ENCODE measurements at places on chromosomes 16 and 17. TPM values are rescaled to one million over a fixed set of nuclear protein-coding genes. Genes with fewer than 3 reads are reported as not detected.

The SDF2 gene
- 26.4 TPM for total RNA-seq

DNA sequence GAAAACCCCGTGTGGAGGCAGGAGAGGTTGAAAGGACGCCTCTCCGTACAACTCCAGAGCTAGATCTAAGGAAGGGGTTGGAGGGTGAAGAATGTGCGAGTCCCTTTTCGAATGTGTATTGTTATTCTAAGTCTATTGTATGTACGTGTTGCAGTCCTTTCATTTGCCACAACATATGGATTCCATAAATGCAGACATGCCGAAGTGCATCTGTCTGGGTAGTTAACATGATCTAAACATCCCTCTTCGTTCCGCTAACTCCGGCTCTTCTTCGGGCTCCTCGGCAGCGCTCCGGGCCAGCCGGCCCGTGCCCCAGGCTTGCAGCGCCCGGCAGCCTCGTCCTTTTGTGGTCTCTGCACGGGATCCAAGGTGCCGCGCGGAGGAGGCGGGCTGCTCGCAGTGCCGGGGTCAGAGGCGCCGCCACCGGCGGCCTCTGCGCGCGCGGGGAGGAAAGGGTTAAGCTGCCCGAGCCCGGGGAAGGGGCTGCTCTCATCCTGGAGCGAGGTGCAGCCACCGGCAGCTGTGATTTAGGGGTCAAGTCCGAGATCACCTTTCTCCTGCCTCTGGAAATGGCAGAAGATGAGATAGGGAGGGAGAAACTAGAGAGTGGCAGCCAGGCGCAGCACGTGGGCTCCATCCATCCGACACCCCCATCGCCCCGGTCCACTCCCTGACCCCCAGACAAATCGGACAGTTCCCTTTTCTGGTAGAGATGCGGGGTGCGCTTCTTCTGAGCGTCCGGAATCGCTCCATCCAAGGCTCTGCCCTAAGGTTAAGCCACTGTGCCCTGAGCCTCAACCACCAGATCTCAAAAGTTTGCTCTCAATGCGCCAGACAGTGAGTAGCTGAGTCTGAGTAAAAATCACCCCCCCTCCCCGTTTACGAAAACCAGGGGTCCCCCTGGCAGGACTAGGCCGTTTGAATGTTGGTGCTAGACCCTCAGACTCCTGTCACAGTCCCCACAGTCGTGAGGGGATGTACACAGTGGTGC lies 15.1 kb upstream of the ZFHX3 start:
- peak; percentile 44 for DNase-seq

DNA sequence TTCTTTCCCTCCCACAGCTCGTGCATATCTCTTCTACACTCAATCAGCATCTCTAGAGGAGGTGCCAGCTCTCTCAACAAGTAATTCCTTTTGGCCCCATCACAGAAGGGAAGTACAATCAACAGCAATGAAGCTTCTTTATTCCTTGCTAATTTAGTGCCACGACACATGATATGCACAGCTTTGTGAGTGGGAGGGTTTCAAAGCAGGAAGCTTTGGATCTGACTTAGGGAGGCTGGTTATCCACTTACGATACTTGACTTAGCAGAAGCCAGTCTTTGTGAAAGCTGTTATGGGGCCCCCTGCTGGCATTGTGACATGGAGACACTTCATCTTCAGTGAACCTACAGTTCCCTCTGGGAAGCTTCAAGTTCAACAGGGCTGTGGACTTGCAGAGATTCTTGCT lies 81.0 kb downstream of the TMEM100 start:
- DNase-seq = peak; percentile 74

DNA sequence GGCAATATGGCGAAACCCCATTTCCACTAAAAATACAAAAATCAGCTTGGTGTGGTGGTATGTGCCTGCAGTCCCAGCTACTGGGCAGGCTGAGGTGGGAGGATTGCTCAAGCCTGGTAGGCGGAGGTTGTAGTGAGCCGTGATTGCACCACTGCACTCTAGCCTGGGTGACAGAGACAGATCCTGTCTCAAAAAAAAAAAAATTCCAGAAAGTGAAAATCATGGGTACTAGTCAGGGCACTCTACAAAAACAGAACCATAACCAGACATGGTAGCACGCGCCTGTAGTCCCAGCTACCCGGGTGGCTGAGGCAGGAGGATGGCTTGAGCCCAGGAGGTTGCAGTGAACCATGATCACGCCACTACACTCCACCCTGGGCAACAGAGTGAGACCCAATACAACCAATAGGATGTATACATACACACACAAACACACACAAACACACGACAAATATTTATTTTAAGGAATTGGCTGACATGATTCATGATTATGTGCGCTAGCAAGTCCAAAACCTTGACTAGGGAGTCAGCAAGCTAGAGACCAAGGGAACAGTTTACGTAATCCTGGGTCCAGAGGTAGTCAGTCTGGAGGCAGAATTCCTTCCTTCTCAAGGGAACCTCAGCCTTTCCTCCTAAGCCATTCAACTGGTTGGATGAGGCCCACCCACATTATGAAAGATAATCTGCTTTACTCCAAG lies 11.6 kb upstream of the GP1BA start:
- DNase-seq = no peak

GRCh38 chr16:17313085-17313611 lies 157.6 kb downstream of the XYLT1 start:
- no peak for DNase-seq

GRCh38 chr16:73356401-73357079 lies 308.6 kb upstream of the ZFHX3 start:
- DNase-seq = no peak

DNA sequence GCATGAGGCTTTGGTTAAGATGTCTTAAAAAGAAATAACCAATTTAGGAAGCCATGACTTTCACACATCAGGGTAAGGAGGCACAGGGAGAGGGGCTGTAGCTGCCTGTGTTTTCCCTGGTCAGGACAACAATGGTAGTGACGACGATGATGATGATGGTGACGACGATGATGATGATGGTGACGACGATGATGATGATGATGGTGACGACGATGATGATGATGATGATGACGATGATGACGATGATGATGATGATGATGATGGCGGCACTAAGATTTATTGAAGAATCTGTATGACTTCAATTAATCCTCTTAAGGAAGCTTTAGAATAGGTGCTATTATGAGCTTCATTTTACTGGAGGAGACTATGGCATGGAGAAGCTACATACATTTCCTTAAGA lies 284.1 kb upstream of the TNRC6C start:
- DNase-seq = no peak

The KRTAP4-6 gene
- not detected for total RNA-seq

- DNase-seq = no peak
Measured at GRCh38 chr17:29433541-29433940, 43.4 kb downstream of the TAOK1 start.

GRCh38 chr17:49845321-49845720 lies 2.5 kb downstream of the TAC4 start:
- DNase-seq = peak; percentile 77

The IRF8 gene
- total RNA-seq = 3.0 TPM

The TSNAXIP1 gene
- 0.32 TPM for total RNA-seq

The ATP2C2 gene
- not detected for total RNA-seq

DNA sequence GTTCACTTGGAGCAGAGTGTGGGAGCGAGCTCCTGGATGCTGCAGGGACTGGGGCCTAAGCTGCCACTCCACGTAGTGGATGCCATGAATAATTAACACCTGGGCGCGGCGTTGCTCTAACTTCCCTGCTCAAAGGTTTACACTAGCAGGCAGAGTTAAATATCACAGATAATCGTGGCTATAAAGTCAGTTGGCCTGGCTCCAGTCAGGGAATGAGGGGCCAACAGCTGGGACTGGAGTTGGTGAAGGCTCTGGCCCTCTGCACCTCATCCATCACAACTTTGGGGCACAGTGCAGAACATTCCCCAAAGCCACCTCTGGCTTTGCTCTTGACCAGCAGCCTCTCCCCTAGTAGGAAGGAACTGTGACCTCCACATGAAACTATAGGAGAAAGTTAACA lies 10.9 kb downstream of the HOXB4 start:
- no peak for DNase-seq

DNA sequence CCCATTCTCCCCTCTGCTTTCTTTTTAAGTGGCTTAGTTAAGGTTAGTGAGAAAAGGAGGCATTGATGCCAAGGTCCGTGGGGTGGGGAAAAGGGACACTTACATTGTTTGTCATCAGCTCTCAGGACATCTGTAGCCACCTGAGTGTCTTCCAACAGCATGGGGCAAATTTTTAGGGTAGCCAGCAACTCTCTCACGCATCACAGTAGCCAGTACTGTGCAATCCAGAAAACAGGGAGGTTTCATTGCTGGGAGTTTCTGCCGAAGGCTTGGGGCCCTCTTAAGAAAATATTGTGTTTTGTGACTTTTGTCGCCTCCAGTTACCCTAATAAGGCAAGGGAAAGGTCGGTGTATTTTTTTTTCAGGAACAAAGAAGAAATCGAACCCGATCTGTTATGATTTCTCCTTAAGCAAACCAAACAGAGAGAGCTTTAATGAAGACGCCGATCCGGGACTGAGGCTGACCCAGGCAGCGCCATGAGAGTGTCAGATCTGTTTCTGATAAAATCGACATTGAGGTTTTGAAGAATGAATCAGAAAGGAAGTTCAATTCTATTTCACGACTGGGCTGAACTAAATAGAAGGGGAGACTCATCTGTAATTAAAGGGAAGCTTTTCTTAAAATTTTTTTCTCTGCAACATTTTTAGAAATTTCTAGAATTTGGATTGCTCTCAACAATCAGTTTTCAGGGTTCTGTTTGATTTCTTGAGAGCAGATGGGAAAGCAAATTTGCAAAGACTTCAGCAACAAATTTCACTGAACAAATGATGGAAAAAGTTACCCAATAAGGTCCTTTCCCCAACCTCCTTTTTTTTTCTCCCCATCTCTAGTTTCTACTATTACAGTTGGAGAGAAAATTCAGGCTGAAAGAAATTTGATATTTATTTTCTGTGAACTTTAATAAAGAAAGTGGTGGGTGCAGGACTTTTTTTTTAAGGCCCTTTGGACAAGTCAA lies 144.7 kb upstream of the IRX3 start:
- DNase-seq = no peak

The TBC1D3B gene
- 2.2 TPM for total RNA-seq
